Right ventricle myocardium inferior (tissue), 1 donor: ENCODE measurements at places on chromosomes 5 and 9.

GRCh38 chr9:72947984-72948465 lies 4.8 kb downstream of the ALDH1A1 start:
- DNase-seq, result no peak

- peak; percentile 22 for DNase-seq
Measured at GRCh38 chr5:151052836-151053235, 28.0 kb downstream of the TNIP1 start.

DNA sequence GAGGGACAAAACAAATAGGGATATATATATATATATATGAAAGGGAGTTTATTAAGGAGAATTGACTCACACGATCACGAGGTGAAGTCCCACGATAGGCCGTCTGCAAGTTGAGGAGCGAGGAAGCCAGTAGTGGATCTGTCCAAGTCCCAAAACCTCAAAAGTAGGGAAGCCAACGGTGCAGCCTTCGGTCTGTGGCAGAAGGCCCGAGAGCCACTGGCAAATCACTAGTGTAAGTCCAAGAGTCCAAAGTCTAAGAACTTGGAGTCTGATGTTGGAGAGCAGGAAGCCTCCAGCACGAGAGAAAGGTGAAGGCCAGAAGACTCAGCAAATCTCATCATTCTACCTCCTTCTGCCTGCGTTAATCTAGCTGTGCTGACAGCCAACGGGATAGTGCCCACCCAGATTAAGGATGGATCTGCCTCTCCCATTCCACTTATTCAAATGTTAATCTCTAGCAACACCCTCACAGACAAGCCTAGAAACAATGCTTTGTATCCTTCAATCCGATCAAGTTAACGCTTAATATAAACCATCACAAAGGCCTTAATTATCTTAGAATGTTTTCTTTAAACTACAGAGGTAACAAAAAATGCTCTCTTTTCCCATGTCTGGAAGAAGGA lies 23.8 kb upstream of the DAB2 start:
- peak; percentile 56 for DNase-seq

GRCh38 chr5:151496041-151496484 lies 48.7 kb downstream of the SLC36A1 start:
- no peak for DNase-seq

DNA sequence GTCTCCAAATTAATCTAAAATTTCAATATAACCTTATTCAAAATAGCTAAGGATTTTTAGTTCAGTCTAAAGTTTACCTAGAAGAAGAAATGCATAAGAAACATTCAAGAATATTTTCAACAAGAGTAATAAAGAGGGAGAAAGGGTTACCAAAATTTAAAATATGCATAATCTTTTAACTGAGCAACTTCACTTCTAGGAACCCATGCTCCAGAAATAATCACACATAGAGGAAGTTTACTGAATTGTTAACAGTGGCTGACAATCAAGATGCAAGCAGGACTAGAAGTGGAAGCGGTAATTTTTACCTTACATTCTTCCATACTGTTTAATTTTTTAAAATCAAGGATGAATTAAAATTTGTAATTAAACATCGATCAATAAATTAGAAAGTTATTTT lies 1.9 kb downstream of the PJA2 start:
- no peak for DNase-seq

DNA sequence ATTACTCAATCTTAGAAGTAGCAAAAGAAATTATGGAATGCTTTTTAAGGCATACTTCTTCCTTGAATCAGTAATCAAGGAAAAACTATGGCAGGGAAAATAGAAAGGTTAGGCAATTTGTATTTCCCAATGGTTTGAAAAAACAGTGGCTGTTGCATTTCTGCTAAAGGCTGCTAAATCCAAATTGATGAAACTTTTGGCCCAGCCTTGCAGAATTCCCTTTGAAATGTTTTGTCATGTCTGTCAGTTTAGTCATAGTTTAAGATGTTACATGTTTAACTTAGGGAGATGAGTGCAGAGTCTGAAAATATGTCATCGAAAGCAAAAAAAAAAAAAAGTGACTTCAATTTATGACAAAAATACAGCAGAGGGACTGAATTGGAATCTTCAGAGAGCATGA lies 878.9 kb upstream of the WWC1 start:
- DNase-seq, result no peak

GRCh38 chr9:78103971-78104433 lies 72.4 kb upstream of the GNAQ start:
- DNase-seq, result no peak

DNA sequence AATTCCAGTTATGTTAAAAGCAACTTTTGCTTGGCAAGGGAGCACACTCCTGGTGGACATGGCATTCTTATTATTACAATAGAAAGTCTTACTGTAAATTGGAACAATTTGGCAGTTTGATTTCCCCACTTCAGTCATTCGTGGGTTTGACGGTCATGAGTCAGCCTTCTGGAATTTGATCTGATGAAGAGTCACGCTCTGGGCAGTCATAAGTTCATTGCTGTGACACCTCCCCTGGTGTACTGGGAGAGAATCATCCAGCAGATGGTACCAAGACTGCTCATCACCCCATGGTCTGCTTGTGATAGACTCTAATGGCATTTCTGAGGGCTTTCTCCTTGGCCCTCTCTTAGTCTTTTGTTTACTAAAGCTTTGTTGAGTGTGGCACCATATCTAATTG lies 53.8 kb downstream of the GLRA1 start:
- DNase-seq, result no peak

GRCh38 chr9:935348-935965 lies 41.0 kb upstream of the DMRT3 start:
- no peak for DNase-seq

- no peak for DNase-seq
Measured at GRCh38 chr9:8292657-8293056, 493.1 kb upstream of the DMAC1 start.

- no peak for DNase-seq
Measured at GRCh38 chr9:75184471-75184870, 96.2 kb downstream of the OSTF1 start.

GRCh38 chr9:79220666-79221065 lies 351.1 kb upstream of the TLE4 start:
- no peak for DNase-seq

DNA sequence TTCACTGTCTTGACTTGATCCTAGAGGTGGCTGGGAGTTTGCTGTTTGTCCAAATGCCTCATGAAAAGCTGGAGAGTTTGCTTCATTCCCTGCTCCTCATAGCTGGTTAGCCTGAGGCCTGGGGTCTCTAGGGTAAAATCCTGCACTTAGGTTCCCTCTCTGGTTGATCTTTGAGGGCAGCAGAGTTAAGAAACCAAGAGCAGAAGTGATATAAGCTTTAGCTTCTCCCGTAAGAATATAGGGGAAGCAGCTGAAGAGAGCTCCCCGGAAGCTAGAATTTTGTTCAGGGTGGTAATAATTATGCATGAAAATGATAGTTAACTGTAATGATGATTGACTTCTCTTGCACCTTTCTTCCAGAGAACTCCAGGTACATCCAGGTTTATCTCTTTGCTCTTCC lies 1.4 kb downstream of the FAM53C start:
- no peak for DNase-seq

DNA sequence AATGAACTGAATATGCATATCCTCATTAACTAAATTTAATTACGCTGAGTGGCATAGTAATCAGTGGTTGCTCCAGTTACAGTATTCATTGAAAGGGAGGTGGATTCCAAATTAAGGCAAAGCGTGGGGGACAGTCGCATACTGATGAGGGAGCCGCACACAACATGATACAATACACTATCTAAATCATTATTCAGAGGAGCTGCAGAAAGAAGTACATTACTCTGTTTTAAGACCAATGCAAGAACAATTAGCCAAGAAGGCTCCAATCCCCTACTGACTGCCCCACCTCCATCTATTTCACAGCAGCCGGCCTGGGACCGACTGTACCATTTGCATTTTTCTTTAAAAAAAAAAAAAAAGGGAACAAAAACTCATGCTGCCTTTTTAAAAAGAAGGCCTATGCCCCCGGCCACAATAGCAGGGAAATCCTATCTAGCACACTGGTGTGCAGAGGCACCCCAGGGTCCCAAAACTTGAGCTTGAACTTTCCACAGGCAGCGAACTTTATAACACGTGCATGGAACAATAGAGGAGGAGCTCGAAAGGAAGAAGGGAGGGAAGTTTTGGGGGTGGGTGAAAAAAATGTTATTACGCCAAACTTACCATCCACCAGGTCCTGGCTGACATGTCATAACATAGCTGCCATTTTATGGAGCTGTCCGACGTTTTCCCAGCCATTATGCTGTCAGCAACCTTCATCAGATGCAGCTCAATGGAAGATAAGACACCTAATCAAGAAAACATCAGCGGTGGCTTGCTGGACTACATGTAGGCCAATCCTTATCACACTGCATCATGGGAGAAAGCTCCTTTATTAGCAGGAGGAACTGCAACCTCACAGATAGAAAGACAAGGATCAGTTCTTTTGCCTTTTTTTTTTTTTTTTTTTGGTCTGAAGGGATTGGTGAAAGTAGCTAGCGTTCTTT lies 161.6 kb downstream of the ZDHHC21 start:
- no peak for DNase-seq

- no peak for DNase-seq
Measured at GRCh38 chr9:84000186-84000585, 19.6 kb downstream of the RMI1 start.

GRCh38 chr9:16337322-16338029 lies 533.0 kb downstream of the BNC2 start:
- no peak for DNase-seq

- no peak for DNase-seq
Measured at GRCh38 chr5:144088206-144089064, 82.0 kb downstream of the YIPF5 start.

DNA sequence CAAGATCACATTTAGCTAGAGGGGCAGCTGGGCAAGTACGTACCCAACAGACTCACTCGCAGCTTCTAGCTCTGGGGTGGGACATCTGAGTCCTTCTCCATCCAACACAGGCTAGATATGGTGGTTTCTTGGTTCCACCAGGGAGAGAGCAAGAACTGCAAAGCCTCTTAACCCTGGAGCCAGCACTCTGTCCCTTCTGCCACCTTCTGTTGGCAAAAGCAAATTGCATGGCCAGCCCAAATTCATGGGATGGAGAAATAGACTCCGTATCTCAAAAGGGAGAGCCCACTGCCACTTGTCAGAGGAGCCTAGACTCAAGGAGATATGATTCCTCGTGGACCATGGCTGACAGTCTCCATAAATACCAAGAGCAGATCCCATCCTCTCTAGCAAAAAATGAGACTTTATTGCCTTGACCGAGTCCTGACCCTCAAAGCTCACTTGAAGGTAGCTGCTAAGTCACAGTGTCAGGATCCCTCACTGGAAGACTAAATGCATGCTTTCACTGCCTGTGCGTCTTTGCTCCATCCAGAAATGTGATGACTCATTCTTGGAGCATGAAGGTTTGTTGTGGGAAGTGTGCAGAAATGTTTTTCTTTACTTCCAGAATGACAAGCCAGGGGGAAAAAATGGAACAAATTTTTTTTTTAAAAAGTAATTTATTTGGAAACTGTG lies 28.8 kb upstream of the ROR2 start:
- DNase-seq, result no peak

- DNase-seq, result no peak
Measured at GRCh38 chr9:136697821-136698526, 10.7 kb upstream of the AGPAT2 start.

- no peak for DNase-seq
Measured at GRCh38 chr5:41751867-41752266, 118.4 kb downstream of the OXCT1 start.

- no peak for DNase-seq
Measured at GRCh38 chr5:39164529-39165402, 54.6 kb downstream of the FYB1 start.

- DNase-seq, result peak; percentile 31
Measured at GRCh38 chr5:161165998-161166660, 314.1 kb upstream of the ATP10B start.

GRCh38 chr5:64612344-64612961 lies 77.8 kb upstream of the SHISAL2B start:
- DNase-seq, result no peak

DNA sequence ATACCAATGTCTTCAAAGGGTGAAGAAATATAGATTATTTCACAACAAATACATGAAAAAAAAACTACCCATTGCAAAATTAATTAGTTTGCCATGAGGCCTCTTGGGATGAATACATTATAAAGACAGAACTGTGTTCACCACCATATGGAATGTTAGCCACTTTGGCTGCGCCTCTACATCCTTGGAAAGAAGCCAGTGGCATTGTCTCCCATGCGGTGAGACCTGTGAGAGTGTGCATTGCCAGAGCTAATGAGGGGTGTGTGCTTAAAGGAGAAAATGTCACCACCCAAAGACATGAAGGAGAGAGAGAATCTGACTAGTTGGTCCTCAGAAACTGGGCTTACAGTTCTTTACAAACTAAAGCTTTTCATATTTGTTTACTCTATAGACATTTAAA lies 110.6 kb downstream of the PLPPR1 start:
- no peak for DNase-seq

DNA sequence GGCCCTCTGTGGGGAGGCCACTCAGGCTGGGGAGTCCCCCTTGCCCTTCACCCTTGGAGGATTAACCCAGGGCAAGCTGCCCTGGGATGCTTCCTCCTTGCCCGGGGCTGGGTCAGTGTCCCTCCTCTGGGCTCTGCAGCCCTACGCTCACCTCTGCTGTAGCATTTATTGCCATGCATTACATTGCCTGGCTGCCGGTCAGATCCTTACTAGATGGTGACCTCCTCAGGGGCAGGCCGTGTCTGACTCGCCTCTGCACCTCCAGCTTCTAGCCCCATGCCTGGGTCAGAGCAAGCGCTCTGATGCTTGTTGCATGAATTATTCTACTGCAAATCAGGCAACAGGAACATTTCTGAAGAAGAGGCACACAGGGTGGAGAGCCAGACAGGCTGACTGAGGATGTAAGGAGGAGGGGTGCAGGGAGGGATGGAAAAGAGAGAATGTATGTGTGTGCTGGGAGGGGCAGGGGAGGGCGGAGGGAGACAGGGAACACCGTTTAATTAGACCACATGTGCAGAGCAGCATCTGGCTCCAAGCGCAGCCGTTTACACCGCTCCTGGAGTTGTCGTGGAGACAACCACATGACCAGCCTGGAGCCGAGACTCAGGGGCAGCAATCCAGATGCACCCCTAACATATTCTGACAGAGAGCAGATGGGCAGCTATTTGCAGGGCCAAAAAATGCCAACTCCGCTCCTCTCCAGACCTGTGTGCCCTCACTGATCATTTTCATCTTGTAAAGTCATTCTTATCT lies 117.0 kb downstream of the CRB2 start:
- no peak for DNase-seq

- DNase-seq, result no peak
Measured at GRCh38 chr9:113545068-113545467, 81.5 kb downstream of the RGS3 start.

- DNase-seq, result no peak
Measured at GRCh38 chr5:90406466-90406865, 3.1 kb downstream of the CETN3 start.

- DNase-seq, result no peak
Measured at GRCh38 chr5:153498516-153498915, 8.0 kb downstream of the GRIA1 start.

- DNase-seq, result no peak
Measured at GRCh38 chr5:32501071-32502002, 56.8 kb upstream of the ZFR start.

DNA sequence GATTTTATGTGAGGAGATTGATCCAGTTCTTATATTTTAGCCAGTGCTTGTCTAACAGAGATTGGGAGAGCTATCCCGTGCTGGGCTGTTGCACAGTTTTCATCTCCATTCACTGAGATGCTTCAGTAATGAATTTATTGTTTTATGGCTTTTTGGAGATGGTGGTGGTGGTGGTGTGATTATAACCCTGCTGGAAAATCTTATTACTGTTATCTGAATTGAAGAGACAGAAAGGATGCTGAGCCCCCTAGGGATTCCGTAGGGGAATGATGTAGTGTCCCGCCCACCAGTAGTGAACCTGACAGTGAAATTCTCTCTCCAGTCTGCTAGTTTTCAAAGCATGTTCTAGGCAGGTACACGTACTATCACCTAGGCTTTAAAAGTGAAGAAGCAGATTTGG lies 1.9 kb downstream of the RAI14 start:
- DNase-seq, result no peak
